ENCODE measurements at places on chromosomes 2 and 18.
A peak's percentile ranks its signal among the peaks of the same experiment; 100 is the strongest.

- no peak for DNase-seq
Observed at GRCh38 chr18:6891788-6892187, 162.3 kb downstream of the ARHGAP28 start.

- DNase-seq, result no peak
Observed at GRCh38 chr2:229429589-229429988, 158.5 kb upstream of the PID1 start.

- no peak for DNase-seq
Observed at GRCh38 chr2:42918041-42918440, 125.7 kb upstream of the HAAO start.

DNA sequence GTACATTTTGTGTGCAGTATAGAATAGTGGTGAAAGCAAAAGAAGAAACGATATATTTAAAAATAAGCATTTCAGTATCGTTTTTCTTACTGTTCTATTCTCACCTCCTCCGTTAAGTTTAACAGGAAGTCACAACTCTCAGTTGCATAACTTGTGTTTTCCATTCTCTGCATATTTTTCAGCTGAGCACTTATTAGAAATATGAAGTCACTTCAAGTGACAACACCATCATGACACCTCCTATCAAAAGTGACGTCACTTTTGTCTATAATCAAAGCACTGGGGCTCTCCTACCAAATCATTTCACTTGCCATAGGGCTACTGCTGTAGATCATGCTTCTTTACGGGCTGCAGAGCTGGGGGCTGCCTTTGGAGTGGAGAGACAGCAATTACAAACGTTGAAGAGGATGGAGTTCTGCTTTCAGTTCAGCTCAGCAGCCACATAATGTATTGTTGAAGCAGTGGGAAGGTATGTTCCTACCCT lies 36.3 kb downstream of the STAT4 start:
- DNase-seq, result no peak

DNA sequence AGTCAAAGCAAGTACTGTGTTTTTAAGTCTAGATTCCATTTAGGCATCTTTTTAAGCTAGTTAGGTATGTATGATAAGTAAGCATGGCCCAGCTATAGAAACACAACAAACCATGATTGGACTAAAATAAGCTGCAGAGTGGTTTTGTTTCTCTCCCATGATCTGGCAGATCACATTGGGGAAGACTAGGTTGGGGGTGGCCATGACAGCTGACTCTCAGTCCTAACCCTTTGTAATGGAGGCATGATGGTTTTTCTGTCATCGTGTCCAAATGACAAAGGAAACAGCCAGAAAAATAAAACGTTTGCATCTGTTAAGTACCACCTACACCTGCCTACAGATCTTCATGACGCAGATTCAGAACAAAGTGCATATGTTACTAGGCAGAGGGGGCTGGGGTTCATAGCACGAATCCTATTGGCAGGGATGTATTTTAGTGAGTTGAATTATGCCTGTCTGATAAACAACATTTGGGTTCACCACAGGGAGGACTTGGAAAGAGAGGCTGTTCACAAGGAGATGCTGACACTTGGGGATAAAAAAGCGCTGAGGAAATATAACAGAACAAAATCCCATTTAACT lies 33.8 kb upstream of the GALNT5 start:
- no peak for DNase-seq

- DNase-seq, result no peak
Observed at GRCh38 chr18:58536534-58537271, 92.2 kb downstream of the ALPK2 start.

- DNase-seq, result no peak
Observed at GRCh38 chr18:78099979-78100588, 850.4 kb downstream of the GALR1 start.

DNA sequence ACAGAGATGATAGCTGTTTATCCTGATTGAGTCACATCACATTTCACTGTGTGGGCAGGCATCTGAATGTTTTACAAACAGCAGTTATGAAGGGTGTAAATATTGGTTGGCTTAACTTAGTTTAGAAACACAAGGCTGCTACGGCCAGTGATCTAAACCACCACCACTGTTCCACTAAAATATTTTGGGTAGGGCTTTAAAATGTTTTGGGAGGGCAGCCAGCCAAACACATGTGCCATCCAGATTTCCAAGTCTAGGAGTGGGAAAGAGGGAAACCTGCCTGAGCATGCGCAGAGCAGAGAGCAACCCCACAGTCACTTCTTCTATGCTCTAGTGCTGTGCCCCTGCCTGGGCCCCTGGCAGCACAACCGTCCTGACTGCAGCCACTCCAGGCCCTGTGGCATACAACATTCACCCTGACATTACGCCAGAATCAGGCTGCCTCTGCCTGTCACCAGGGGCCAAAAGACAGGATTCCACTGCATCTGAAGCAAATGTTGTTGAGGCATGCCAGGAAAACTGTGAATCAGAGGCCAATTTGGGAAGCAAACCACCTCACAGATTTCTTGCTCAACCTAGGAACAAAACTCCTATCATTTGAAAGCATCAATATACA lies 74.8 kb upstream of the COL5A2 start:
- no peak for DNase-seq

GRCh38 chr18:74081966-74082741 lies 65.5 kb downstream of the FBXO15 start:
- peak; percentile 26 for DNase-seq

GRCh38 chr2:68432696-68433658 lies 34.1 kb downstream of the FBXO48 start:
- DNase-seq, result no peak

DNA sequence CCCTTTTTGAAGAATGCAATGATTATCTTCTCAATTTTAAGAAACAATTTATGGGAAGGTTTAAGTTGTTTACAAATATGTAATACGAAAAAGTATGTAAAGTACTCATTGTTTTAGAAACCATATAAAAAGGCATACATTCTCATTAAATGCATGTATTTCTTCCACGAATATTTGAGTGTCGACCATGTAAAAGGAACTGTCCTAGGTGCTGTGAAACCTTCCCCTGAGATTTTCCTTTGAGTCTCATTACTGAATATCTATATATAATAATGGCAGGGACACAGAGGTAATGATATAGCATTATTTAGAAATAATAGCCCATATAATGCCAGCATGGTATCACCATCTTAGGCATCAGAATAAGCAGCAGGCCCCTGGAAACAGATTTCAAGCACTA lies 239.3 kb downstream of the ERBB4 start:
- DNase-seq, result no peak

- no peak for DNase-seq
Observed at GRCh38 chr18:78422336-78422735, 557.3 kb upstream of the SALL3 start.

DNA sequence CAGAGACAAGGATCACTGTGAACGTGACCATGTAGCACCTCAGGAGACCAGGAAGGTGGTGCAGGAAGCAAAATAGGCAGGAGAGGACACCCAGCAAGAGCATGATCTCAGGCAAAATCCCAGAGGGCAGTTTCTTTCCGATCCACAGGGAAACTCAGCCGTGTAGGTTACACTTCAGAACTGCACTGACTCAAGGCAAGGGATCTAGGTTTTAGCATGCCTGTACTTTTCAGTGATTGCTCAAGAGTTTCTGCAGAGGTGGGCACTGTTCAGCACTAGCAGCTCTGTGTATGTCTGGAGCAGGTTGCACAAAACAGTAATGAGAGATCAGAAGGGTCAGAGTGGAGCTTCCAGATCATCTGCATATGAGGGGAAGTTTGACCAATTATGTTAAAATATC lies 116.7 kb upstream of the RNF152 start:
- no peak for DNase-seq

DNA sequence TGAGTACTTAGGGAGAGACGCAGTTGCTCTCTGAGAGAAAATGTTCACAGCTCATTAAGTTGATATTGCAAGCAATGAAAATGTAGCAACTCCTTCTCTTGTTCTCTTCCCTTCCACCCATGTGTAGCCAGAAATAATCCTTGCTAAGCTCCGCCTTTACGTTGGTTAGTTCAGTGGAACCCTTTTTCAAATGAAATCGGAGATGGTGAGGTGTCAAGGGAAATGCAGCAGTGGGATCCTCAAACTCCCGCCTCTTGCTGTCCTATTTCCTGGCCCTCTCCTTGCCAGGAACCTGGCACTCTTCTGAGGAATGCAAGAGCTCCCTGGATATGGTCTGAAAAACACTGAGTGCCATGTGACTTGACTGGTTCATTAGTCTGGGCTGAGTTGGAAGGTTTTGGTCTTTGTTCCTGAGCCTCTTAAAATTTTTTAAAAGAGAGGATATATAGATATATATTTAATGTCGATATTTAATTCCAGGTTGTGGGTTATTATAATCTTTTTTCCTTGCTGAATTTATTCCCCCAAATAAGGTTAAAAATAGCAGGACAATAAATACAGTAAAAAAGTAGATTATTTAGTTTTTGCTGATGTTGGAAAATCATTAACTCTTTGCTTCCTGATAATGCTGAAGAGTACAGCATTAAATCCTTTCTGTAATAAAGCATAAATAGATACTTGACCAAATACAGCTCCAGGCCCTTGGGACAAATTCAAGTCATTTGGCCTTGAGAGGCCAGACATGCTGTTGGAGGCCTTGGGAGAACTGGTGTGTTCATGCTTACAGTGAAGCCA lies 116.2 kb downstream of the EML6 start:
- DNase-seq, result no peak

DNA sequence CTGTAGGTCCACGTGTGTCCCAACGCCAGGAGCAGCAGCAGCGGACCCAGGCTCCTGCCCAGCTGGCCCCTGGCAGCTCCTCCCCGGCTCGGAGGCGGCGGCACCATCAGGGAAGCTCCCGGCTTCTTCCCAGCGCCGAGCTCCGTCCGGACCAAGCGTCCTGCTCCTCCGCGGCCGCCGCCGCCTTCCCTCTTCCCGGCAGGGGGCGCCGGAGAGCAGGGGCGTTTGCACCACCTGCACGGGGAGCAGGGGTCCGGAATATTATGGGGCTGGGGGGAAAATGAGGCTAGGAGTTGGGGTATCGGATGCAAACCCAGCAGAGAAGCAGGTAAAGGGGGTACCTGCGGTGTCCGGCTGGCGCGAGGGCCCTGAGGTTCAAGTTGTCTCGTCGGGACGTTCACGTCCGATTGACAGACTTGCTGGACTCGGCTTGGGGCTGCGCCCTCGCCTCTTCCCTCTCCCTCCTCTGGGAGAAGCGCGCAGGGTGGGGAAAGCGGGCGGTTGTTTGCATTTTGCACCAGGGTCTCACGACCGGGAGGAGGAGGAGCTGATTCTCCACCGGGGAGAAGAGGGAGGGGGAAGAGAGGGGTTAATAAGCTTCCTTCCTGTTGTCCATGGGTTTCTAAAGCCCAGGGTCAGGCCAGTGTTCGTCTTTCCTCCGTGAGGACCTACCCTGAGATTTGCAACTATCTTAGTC lies at the start of gene CCBE1:
CCBE1 (minus strand) TSS at position 188 of the 697 bp plus-strand sequence.
- no peak for DNase-seq

- no peak for DNase-seq
Observed at GRCh38 chr2:229169751-229170150, 101.3 kb downstream of the PID1 start.

GRCh38 chr18:59918320-59918755 lies 18.5 kb downstream of the PMAIP1 start:
- DNase-seq, result no peak

DNA sequence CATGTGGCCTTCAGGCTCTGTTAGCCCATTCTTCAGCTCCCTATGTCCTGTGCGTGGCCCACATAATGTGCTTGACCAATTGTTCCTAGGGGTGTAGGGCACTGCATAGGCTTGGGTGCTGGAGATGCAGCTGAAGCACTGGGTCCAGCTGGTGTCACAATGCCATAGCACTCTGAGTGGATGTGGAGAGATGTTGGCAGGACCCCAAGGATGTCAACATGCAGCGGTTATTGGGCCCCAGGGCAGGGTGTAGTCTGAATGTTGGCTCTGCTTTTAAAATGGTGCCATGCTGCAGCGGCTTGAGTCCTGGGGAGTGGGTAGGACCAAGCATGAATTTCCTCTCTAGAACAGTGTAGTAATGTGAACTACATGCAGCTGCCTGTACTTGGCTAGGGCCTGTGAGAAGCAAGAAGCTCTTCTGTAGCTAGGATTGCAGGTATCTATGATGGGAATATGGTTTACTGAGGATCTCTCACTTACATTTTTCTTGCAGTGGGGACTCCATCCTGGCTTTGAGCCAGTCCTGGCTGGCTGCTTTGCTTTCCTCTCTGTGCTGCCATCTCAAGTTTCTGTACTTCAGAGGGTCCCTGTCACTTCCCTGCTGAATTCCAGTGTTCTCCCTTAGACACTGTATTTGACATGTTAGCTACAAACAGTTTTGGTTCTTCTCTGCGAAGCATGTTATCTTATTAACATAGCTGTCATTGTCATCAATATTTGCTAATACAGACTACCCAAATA lies 148.4 kb downstream of the CSRNP3 start:
- DNase-seq, result no peak

GRCh38 chr2:127039387-127040031 lies 67.4 kb downstream of the BIN1 start:
- no peak for DNase-seq

DNA sequence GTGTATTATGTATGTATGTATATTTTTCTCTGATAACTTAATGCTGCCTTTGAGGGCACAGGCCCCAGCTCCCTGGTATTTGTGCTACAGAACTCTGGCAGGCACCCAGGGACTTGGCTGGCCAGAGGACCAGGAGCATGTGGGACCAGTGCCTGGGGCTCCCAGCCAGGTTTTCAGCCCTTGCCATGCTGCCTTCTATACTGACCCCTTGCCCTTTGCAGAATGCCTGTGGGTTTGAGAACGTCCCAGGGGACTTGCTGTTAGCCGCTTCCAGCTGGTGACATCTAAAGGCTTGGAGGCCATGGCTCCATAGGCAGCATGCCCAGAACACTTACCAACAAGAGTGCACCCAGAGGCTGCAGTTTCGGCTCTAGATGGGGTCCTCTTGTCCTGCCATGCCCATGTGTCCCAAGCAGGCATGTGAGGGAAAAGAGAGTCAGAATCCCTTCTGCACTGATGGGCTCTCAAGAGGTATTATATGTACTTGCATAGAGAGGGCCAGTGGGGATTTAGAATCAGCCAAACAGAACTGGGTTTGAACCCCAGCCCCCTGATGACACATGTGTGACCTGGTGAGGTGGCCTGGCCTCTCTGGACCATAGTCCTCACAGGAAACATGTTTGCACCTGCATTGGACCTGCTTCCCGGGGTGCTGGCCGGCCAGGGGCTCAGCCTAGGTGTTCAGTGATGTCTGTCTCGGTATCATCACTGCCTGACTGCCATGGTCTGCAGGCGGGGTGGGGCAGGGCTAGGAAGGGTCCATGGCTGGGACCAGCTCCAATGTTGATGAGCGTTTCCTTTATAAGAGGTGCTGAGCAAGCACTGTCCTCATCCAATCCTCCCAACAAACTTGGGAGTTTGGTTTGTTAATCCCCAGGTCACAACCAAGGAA lies 119.2 kb upstream of the FHL2 start:
- DNase-seq, result no peak

DNA sequence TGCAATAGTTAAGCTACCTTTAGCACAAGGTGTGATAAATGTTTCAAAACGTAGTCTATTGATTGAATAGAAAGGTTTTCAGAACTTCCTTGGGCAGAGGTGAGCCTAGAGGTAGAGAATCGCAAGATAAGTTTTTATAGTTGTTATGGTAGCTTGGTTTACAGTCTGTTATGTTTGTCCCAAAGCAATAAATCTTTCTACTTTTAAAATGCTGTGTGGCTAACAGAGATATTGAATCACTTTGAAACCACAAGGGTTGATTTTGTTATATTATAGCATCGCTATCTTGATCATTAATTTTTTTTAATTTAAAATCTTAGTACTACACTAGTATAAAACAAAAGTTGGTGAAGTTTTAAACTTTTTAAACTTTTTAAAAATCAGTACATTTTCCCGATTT lies 126.7 kb downstream of the TMEM182 start:
- DNase-seq, result no peak

- no peak for DNase-seq
Observed at GRCh38 chr18:45270289-45270771, 344.9 kb upstream of the SLC14A2 start.
